ENCODE measurements at places on chromosomes 16 and 17.

GRCh38 chr17:65474660-65475059 lies 86.8 kb downstream of the AXIN2 start:
- DNase-seq, result no peak

GRCh38 chr17:7477392-7478275 lies 1.8 kb downstream of the ZBTB4 start:
- peak; percentile 71 for DNase-seq

- DNase-seq, result no peak
These were observed 2.0 kb downstream of the SEPHS2 start for GRCh38 chr16:30443631-30444030.

GRCh38 chr17:76079535-76079955 lies 563 bp downstream of the ZACN start:
- DNase-seq, result no peak

- no peak for DNase-seq
These were observed 303.8 kb upstream of the ASIC2 start for GRCh38 chr17:33596899-33597298.

DNA sequence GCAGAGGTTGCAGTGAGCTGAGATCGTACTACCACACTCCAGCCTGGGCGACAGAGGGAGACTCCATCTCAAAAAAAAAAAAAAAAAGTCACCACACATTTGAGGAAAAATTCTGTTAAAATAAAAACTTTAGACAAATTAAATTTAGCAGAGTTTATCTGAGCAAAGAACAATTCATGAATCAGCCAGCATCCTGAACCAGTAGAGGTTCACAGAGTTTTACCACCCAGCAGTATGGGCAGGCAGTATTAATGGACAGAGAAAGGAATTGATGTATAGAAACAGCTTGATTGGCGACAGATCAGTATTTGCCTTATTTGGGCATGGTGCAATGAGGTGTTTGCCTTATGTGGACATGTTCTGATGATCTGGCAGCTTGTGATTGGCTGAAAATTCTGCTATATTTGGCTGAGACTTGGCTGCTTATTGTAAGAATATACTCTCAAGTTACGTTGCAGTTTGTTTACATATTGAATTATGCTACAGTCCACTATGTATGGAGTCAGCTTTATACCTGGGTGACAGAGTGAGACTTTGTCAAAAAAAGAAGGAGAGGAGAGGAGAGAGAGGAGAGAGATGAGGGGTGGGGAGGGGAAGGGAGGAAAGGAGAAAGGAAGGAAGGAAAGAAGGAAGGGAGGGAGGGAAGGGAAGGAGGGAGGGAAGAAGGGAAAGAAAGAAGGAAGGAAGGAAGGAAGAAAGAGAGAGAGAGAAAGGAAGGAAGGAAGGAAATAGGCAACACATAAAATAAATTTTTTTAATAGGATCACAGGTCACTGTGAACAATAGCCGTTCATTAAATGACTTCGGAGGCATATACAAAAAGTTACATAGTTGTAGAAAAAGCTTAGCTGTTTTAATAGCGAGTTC lies 14.6 kb downstream of the ABCC3 start:
- no peak for DNase-seq

DNA sequence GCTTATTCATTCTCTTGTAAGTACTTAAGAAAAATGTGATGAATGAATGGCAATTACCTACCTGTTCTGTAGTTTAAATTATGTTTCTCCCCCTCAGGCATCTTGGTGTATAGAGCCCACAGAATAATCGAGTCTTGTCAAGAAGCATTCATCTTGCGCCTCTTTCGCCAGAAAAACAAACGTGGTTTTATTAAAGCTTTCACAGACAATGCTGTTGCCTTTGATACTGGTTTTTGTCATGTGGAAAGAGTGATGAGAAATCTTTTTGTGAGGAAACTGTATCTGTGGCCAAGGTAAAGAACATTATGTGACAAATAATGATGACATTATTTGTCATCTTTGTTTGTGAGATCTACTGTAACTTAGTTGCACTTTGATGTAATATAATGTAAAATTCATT lies 6.5 kb downstream of the ERCC4 start:
- no peak for DNase-seq

- no peak for DNase-seq
These were observed 46.3 kb downstream of the RMI2 start for GRCh38 chr16:11391576-11391975.

DNA sequence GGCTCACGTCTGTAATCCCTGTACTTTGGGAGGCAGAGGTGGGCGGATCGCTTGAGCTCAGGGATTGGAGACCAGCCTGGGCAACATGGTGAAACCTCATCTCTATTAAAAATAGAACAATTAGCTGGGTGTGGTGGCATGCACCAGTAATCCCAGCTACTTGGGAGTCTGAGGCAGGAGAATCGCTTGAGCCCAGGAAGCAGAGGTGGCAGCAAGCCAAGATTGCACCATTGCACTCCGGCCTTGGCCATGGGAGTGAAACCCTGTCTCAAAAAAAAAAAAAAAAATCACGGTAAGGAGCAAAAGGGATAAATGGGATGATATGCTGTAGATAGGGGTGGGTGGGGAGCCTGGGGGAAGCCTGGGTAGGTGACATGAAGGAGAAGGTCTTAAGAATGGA lies 20.4 kb upstream of the TMEM98 start:
- no peak for DNase-seq

DNA sequence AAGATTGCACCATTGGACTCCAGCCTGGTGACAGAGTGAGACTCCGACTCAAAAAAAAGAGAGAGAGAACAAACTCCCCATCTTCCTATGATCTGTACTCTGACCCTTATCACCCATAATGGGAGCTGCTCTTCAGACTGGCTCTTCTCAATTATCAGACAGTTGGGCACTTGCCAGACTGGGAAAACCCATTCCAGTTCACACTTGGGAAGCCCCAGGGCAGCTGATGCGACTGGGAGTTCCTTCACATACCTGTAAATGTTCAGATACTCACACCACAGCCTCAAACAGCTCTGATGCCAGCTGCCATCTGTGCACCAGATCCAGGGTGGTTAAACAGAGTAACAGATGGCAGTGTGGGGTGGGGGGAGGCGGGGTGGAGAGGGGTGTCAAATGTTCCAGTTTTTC lies 23.8 kb upstream of the TMEM101 start:
- DNase-seq, result no peak

DNA sequence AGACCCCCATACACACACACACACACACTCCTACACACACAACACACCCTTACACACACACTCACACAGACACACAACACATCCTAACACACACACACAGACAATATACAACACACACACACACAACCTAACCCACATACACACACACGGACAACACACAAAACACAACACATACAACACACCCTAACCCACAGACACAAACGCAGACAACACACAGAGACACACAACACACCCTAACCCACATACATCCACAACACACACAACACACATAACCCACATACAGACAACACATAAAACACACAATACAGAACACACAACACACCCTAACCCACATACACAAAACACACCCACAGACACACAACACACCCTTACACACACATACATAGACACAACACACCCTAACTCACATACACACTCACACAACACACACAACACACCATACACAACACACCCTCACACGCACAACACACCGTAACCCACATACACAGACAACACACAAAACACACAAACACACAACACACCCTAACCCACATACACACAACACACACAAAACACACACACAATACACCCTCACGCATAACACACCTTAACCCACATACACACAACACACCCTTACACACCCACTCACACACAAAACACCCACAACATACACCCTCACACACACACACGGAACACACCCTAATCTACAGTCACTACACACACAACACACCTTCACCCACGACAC lies 4.4 kb downstream of the ASGR1 start:
- DNase-seq, result no peak

GRCh38 chr17:13462673-13463124 lies 139.0 kb downstream of the HS3ST3A1 start:
- DNase-seq, result no peak

DNA sequence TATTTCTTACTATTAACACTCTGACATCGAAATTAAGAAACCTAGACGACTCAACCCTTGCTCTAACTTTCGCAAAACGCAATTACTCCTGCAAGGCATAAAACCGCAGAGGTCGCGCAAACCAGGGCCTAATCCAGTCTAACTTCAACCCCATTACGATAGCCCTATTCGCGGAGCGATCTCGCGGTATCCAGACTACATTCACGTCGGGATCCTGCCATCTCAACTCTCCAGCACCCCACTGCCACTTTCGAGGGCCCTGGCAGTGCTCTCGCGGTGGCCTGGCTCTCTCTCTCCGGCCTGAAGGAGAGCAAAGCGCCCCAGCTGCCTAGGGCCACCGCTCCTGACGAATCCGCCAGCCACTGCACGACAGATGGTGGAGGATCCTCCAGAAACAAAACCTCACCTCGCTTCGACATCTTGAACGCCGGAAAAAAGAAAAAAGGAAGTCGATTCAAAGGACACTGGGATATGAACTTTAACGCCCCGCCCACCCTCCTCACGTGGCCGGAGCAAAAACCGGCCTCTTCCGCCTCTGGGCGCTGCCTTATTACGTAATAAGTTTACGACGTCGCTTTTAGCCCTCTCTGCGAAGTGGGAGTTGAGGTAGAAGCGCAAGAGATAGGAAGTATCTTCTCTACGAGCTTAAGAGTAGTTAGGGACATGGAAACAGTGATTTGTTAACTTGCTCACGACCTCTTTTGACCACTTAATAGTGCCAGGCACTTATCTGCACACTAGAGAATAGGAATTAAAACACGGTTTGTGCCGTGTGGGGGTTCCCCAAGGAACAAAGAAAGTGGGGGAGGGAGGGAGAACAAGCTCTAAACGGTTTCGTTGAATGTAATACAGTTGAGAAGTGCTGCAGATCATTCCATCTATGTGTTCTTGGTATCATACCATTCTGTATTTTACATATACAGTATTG lies at the start of gene RPL23:
RPL23 (minus strand) TSS at position 430 of the 928 bp plus-strand sequence; CDS start at position 419, 11 bp downstream.
- peak; percentile 99 for DNase-seq

GRCh38 chr17:6366221-6366666 lies 68.7 kb downstream of the AIPL1 start:
- no peak for DNase-seq

GRCh38 chr16:48212033-48212432 lies 32.1 kb upstream of the LONP2 start:
- no peak for DNase-seq

- no peak for DNase-seq
These were observed 22.0 kb downstream of the ABCC1 start for GRCh38 chr16:15971440-15971815.

- DNase-seq, result no peak
These were observed 37.6 kb downstream of the MMD start for GRCh38 chr17:55383771-55384642.

GRCh38 chr16:85574672-85575475 lies 38.2 kb upstream of the GSE1 start:
- DNase-seq, result peak; percentile 88

- no peak for DNase-seq
These were observed 240 bp downstream of the WBP2 start for GRCh38 chr17:75854881-75855309.

DNA sequence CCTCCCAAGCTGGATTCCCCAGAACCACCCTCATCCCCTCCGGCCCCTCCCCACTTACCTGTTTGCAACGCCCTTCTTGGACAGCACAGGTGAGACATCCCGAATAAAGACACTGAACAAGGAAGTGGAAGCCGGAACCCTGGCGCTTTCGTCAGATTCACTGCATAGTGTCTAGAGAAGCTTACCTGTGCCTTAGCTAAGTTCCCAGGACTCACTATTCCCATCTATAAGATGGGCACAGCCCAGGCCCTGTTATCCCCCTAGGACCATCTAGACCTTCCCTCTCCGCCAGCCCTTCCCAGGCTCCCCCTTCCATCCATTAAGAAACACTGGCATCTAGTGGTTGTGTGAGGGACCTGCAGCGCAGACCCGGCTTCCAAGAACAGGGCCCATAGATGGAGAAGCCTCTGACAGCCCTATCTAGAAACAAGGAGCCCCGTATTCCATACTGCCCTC lies 26.9 kb upstream of the RPL38 start:
- DNase-seq, result peak; percentile 85

- no peak for DNase-seq
These were observed 6.1 kb upstream of the CDR2 start for GRCh38 chr16:22380529-22380928.

DNA sequence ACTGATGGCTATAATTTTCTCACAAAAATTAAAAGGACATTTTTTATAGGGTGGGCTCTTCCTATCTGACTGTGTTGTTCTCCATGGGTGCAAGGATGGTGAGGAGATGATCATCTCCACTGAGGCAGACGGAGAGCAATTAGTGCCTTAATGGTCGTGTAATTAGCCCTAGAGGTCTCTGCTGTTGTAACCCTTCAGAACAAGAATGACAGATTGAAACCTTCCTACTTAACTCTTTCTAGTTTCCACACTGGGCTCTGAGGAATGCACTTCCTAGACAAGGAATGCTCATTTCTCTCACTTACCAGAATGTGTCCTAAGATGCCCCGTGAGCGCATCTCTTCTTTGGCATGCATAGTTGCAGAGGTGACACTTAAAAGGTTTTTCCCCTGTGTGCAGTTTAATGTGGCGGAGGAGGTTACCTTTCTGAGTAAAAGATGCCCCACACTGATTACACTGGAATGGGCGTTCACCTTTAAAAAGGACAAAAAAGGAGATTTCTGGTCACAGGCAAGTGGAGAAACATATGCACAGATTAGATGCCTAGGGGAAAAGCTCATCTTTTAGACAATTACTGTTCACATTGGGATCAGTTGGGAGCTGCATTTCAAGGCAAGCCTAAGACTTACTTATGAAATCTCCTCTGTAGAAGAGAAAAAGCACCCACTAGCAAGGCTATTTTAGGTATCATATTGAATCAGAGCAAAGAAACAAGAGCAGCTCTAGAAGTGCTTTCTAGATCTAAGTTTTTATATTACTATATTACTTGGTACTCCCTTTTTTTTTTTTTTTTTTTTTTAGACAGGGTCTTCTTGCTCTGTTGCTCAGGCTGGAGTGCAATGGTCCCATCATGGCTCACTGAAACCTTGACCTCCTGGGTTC lies 53.6 kb downstream of the GRB7 start:
- DNase-seq, result peak; percentile 54

- DNase-seq, result no peak
These were observed 233.8 kb upstream of the GSE1 start for GRCh38 chr16:85379041-85380001.

- no peak for DNase-seq
These were observed 29.7 kb downstream of the STAT5B start for GRCh38 chr17:42246515-42246914.

DNA sequence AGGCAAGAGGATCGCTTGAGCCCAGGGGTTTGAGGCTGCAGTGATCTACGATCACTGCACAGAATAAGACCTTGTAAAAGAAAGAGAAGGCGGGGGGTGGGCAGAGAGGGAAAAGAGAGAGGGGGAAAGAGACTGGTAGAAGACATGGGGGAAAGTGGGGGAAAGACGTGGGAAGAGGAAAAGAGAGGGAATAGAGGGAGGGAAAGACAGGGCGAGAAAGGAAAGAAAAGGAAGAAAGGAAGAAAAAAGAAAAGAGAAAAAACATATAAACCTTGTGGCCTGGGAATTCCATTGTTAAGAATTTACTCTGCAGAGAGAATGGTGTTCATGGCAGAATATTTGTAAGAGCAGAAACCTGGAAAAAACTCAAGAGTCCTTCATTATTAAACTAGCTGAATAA lies 120.4 kb downstream of the RMI2 start:
- DNase-seq, result no peak
